ENCODE measurements at places on chromosomes 3 and 15.

GRCh38 chr3:134426660-134427181, 52.5 kb upstream of the AMOTL2 start:
- no peak for DNase-seq

DNA sequence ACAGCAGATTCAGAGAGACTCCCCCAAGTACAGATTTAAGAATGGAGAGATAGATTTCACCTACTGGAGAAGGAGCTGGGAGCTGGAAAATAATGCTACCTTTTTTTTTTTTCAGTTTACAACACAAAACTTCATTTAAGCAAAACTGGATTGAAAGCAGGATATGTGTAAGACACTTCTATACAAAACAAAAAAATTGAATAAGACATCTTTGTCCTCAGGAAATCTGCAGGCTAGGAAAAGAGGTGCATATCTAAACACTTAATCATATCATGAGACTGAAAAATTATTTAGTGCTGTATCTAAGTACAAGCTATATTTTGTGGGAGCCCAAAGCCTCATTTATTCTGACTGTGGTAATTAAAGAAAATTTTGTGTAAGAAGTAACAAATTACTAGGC, 516.1 kb downstream of the ZIC1 start:
- DNase-seq = no peak

DNA sequence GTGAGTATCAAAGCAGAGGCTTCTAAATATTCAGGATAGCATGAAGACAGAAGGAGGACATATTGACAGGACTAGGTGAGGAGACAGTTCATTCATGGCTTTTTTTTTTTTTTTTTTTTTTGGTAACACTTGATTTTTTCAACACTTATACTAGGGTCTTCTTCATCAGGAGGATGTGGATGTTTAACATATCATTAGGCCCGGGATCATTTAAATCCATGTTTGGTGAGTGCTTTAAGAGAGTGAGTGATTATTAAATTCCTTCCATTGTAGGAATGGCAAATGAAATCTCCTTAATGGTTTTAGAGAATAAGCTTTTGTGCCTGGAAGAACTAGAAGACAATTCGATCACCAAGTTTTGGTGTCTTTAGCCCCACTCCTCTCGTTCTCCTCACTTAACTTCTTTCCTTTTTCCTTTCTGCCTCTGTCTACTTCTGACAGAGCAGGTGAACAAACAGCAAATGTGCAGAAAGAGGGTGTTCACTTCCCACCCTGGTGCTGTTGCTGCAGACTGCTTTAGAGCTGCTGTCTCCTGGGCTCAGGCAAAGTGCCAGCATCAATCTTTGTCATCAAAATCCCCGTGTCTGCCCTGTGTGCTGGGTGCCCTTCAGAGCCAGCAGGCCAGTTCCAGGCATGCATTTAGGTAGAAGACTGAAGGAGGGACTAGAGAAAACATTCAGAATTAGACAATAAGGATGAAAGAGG, 35.6 kb upstream of the RAB11A start:
- no peak for DNase-seq

DNA sequence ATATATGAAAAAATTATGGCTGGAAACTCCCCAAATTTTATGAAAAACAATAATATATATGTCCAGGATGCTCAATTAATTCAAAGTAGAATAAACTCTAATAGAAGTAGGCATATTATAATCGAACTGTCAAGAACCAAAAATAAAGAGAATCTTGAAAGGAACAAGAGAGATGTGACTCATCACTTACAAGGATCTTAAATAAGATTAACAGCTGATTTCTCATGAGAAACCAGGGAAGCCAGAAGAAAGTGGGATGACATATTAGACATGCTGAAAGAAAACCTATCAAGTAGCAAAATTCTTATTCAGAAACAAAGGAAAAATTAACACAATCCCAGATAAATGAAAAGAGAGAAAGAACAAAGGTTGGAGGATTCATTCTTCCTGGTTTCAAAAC, 66.8 kb downstream of the FAIM start:
- no peak for DNase-seq

- no peak for DNase-seq
Observed at GRCh38 chr3:108509871-108510270, 525 bp downstream of the MYH15 start.
